ENCODE measurements at places on chromosomes 1 and 21.

- no peak for DNase-seq
Observed at GRCh38 chr1:94314222-94314858, 77.0 kb upstream of the ARHGAP29 start.

DNA sequence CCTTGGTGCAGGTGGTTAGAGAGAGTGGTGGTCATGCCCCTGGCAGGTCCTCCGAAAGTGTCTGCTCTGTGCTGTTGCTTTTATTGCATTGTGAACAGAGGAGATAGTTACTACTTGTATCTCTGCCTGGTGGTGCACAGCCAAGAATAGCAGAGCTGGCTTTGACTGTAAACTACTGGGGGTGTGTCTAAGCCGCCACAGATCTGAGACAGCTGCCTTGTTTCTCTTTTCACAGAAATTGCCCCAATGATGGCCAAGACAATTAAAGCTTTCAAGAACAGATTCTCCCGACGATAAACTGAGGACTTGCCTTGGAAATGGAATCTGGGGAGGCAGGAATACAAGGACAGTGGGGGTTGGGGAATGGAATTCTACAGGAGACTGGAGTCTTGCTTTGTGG is 16.0 kb downstream of the ELOA start:
- DNase-seq: no peak

DNA sequence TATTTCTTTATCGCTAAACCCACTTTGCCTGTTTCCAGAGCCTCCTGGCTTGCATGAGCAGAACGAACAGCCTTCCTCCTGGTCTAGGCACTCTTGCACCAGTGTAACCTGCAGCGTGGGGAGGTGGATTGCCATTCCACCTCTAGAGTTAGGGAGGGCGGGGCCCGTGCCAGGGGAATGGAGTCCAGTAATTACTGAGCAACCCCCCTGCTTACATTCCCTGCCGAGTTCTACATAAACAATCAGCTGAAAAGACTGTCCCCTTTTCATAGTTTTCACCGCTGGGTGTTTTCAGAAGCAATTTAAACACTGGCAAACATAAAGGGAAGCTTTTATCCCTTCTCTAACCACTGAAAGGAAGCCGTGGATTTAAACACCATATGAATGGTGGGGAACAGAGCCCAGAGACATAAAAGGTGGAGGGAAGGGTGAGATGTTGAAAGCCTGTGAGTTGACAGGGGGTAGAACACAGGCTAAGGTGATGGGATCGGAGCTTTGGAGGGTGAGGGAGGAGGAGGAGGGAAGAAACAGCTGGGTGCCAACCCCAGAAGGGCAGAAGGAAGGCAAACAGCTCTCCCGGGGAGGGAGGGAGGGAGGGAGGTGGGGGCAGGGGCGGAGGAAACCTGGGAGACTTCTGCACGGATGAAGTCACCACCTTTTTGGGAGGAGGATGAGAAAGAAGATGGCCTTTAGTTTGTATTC is 68.0 kb upstream of the WDR26 start:
- DNase-seq: no peak

DNA sequence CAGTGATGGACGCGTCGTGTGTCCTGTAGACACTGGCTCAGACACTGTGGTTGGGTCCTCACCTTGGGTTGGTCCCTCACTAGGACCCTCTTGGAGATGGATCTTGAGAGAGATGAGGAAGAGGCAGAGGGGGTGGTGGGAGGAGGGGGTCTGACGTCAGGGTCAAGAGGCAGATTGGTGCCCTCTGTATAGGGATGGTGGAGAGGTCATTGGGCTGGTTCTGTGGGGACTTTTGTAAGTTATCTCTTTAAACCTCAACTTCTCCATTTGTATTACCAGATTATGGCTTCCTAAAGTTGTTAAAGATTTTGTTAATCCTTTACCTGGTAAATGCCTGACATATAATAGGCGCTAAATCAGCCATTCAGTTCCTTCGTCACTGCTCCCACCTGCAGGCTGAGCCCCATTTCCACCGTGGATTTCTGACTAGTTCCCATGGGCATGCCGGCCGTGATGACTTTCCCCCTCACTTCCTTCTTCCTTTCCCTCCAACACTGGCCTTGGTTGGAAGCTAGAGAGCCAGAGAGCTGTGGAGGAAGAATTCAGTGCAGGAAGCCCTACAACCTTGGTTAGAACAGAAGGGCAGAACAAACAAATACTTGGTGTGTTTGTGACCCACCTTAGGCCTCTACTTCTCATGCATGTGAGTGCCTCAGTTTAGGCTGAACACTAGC is 8.6 kb downstream of the H6PD start:
- DNase-seq: no peak

DNA sequence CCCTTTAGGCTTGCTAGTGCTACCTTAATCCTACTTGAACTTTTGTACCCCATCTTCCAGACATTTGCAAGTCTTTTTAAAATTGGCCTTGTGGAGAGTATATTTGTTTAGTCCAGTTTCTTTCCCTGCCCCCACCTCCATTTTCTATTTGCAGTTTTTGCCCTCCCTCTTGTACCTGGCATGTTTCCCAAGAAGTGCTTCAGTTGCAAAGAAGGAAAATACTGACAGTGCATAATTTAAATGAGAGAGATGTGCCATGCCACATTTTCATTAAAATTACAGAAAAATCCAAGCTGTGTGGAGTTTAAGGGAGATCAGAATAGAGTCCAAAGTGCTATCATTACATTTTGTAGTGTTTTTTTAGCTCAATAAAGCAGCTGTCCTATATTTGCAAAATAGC is 150.0 kb upstream of the ADGRL2 start:
- DNase-seq: no peak

DNA sequence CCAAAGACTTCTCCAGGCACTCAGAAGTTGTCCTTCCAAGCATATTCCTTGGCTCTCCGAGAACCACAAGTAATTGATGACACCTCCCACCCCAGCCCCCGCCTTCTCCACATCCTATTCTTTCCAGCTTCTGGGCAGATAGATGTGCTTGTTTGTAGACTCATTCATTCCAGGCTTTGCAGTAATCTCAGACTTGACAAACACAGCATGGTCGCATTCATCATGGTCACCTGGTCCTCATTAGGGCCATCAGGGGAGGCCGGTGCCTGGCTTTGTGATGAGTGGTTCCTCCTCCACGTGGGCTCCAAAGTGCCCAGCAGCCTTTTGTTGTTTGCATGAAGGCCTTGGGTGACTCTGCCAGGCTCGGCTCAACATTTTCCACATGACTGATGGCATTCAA is 28.5 kb upstream of the KCNE2 start:
- DNase-seq: peak; percentile 81

- DNase-seq: peak; percentile 52
Observed at GRCh38 chr1:67970088-67970487, 80.3 kb downstream of the DIRAS3 start.

GRCh38 chr1:18932879-18933278 is 23.6 kb downstream of the IFFO2 start:
- no peak for DNase-seq

DNA sequence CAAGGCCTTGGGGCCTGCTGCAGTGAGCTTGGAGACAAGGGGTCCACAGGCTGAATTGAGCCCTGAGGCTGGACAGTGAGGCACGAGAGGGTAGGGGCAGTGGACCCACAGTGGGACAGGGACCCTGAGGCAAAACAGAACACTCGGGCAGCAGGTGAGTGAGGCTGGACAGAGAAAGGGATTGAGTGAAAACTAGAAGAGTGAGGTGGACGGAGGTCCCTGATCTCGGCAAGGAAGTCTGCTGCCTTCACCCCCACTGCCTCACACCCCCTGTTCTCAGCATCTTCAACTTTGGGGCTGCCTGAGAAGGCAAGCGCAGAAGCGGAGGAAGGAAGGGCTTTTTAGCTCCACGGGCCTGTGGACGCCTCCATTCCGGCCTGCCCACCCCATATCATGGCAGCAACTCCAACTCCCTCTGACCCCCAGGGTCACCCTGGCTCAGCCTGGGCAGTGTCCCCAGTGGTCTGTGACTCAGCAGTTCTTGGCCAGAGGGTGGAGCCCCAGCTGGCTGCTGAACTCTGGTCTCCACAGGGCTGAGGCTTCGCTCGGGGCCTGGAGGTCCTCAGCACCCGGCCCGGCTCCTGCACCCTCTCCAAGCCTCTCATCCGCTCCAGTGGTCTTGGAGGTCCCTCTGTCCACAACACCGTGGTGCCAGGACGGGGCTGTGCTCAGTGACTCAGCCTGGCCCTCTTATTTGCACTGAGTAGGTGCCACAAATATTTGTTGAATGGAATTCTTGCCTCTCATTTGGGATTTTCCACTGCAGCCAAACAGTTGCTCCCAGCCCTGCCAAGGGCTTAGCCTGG is 60.0 kb upstream of the EPS8L3 start:
- peak; percentile 51 for DNase-seq

DNA sequence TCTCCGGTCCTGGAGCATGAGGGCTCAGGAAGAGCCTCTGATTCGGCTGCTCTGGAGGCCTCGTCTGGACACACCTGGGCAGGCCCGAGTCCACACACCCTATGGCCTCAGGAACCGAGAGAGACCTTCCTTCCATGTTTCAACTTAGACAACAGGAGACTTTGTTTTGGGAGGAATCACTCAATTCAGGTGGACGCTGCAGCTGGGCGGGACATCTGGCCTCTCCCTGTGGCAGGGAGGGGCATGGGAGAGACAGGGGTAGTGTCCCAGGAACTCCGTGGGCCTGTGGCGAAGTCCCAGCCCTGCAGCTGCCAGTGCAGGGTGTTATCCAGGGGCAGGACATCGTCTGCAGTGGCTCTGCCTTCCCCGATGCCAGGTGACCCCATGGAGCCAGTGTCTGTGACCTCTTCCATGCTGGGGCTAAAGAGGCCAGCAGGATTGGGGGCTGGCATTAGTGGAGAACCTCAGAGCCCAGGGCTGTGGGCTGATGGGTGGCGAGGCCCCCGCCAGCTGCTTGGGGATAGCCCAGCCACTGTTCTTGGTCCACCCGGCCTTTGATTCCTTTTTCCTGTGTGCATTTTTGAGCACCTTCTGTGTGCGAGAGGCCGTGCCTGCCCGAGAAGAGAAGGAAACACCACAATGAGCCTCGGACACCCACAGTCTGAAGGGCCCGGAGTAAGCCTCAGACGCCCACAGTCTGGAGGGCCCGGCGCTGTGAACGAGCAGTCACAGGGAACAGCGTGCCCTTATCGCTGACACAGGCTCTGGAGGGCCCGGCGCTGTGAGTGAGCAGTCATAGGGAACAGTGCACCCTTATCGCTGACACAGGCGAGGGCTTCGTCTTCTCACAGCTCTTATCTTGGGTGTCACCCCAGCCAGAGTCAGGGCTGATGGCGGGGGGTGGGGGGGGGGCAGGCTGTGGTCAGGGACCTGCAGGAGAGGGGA is 6.2 kb downstream of the COL18A1 start:
- DNase-seq: no peak

DNA sequence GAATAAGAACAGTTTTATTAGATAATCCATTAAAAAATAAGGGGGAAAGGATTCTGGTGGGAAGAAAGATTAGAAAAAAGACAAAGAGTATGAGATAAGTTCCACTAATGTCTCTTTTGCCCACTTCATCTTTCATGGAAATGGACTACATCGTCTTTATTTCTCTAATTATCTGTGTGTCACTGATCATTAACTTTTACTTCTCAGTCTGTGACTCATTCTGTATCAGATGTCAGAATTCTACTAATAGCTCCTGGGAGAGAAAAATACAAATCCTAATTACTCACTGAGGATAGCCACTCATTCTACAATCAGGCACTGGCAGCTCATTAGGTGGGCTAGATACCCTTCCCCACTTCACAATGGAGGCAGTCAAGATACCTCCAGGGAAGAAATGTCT is 41.7 kb downstream of the ILDR2 start:
- DNase-seq: no peak

DNA sequence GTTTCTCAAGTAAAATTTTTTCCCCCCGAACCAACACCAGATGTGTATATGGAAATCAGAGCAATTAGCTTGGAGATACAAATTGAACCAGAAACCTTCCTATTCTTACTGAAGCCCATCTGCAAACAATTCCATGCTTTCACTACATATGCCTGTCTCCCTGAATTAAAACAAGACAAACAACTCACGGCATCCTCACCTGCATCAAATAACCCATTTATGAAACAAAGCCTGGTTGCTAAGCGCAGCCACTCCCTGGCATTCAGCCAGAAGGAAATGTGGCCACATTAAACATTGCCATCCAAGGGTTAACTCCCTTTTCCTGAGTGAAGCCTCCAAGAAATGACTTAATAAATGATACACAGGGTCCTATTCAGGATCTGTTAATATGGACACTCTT is 55.3 kb downstream of the APP start:
- no peak for DNase-seq

DNA sequence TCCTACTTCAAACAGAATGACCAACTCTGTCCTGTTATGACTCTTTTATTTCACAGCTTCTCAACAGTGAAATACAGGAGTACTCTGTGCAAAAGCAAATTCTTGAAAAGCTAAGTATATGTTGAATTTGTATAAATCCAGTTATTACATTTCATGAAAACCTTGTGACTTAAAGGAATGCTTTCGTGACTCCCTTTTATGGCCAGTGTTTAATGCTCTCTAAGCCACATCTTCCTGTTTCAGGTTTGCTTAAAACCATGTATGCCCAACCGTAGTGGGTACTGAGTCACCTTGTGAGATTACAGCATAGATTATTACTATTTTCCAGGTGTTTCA is 40.2 kb upstream of the KIF1B start:
- no peak for DNase-seq

- no peak for DNase-seq
Observed at GRCh38 chr1:33275706-33276572, 19.6 kb downstream of the ZNF362 start.

- no peak for DNase-seq
Observed at GRCh38 chr1:78385744-78386462, 104.9 kb upstream of the PTGFR start.

GRCh38 chr21:38323721-38324531 is 67.1 kb downstream of the KCNJ15 start:
- peak; percentile 82 for DNase-seq

GRCh38 chr1:197771386-197771785 is 3.9 kb downstream of the DENND1B start:
- no peak for DNase-seq
